ENCODE measurements at places on chromosomes 1 and 21.

GRCh38 chr1:245124644-245125043 is 30.1 kb upstream of the KIF26B start:
- no peak for DNase-seq

- DNase-seq: no peak
Measured at GRCh38 chr1:14794906-14795305, 196.4 kb downstream of the KAZN start.

DNA sequence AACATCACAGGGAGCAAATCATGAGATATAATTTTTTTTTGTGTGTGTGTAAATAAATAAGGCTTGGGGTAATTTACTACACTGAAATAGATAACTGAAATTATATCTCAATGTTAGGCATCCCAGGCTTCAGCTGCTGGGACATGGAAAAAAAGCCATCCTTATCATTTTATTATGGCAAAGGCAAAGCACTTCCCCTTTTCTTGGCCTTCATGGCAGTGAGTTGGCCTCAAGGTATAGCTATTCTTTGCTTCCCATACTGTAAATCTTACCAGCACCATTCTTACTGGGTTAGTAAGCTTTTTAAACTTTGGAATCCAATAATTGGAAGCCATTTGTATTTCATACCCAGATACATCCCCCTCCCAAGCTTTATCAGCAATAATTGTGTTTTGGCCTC is 29.0 kb downstream of the RBM11 start:
- no peak for DNase-seq

DNA sequence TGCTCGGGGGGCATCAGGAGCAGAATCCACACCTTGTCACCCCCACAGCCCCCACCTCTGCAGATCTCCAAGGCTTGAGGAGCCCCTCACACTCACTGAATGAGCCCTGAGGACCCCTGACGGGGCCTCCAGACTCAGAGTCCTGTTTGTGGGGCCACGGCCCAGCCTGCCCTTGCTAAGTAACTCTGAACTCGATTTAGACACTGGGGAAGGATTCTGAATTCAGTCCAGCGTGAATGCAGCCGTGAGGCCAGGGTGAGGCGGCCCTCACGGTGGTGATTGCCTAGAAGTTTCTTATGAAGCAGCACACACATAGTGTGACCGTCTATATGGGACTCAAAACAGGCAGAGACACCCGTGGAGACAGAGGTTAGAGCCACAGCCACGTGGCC is 58.9 kb upstream of the ADARB1 start:
- DNase-seq: no peak

GRCh38 chr1:55334160-55334559 is 119.0 kb upstream of the USP24 start:
- no peak for DNase-seq

DNA sequence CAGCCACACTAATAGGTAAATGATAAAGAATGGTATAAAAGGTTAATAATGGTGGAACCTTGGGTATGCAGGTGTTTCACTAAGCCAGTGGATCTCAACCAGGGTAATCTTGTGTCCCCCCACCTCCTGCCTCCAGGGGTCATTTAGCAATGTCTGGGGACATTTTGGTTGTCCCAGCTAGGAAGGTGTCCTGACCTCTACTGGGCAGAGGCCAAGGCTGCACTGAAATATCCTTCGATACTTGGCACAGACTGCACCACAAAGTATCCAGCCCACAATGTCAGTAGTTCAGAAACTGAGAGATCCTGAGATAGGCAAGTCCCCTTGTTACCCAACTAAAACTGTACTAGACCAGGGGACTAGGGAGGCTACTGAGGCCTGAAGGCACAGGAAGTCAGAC is 113.6 kb upstream of the TIAM1 start:
- peak; percentile 3 for DNase-seq

DNA sequence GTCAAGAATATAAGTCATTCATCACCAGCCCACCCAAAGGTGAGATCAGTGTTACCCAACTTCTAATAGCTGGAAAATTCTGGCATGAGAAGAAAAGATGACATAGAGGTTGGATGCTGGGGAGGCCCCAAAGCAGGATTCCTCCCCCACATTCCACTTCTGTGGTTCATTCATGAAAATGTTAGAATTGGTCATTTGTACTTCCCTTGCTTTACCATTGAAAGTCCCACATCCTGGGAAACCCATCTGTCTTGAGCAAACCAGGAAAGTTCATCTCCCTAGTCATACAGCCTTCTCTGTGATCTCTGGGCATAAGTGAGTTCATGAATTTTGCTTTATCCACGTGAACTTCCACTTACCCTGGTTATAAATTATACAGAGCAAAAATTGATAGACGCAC is 66.8 kb downstream of the SERINC2 start:
- no peak for DNase-seq

GRCh38 chr1:208161656-208162375 is 82.4 kb downstream of the PLXNA2 start:
- DNase-seq: no peak

DNA sequence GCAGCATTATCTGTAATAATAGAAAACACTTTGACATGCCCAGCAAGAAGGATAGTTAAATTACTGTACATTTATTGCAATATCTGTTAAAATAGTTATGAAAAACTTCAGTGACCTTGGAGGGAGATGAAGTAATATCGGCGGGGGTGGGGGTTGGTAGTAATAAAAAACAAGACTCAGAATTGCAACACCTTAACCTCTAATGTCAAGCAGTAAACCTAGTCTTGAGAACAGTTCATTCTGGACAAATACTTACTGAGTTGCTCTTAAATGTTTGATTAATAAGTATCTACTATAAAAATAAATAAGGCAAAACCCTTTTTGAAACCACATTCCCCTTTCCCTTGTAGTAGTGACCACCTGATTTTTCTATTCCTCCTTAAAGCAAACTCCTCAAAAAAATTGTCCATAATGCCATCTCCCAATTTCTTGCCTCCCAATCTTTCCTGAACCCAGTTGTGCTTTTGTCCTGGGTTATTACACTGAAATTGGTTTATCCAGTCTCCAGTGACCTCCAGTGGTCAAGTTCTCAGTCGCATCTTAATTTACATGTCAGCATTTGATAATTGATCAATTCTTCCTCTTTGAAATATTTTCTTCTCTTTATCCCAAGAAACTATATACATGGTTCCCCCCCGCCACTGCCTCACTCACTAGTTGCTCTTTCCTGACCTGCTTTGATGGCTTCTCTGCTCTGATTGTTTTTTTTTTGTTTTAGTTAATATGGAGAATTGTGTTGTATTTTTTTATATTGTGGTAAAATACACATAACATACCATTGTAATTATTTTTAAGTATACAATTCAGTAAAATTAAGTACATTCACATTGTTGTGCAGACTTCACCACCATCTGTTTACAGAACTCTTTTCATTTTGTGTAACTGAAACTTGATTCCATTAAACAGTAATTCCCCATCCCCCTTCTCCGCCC is 36.8 kb downstream of the RAP1A start:
- peak; percentile 69 for DNase-seq
